ENCODE measurements at places on chromosomes 7 and 10. TPM values are rescaled to one million over a fixed set of nuclear protein-coding genes. Genes with fewer than 3 reads are reported as not detected.

Gene HABP2
- total RNA-seq: 0.08 TPM

Gene TRAPPC14
- total RNA-seq: 26.5 TPM

Gene GPR26
- total RNA-seq: not detected

Gene GNGT1
- not detected for total RNA-seq

Gene STOX1
- total RNA-seq: 0.21 TPM

Gene COL17A1
- 3.7 TPM for total RNA-seq

Gene MALRD1
- total RNA-seq: 0.11 TPM

Gene TBX20
- total RNA-seq: 2.2 TPM

Gene OR9A2
- total RNA-seq: not detected

Gene PRSS1
- not detected for total RNA-seq

Gene NRG3
- 0.16 TPM for total RNA-seq

Gene SLC35B4
- total RNA-seq: 43.0 TPM

Gene TMEM196
- not detected for total RNA-seq

Gene IL2RA
- not detected for total RNA-seq

Gene HPSE2
- not detected for total RNA-seq

Gene OR13A1
- not detected for total RNA-seq

Gene CPVL
- total RNA-seq: 12.3 TPM

Gene SDK1
- total RNA-seq: 5.0 TPM

Gene PTF1A
- not detected for total RNA-seq

Gene TET1
- 1.3 TPM for total RNA-seq

Gene AZGP1
- 24.6 TPM for total RNA-seq

Gene RAPGEF5
- total RNA-seq: 6.5 TPM

Gene NOC3L
- total RNA-seq: 48.7 TPM

Gene BMPER
- total RNA-seq: 0.37 TPM

Gene DGKI
- total RNA-seq: under 0.01 TPM

Gene ACTR3C
- total RNA-seq: not detected

Gene SUGCT
- total RNA-seq: 5.6 TPM

Gene CRHR2
- total RNA-seq: not detected

Gene INTS1
- 95.2 TPM for total RNA-seq

Gene CACNB2
- total RNA-seq: 0.13 TPM

Gene SMKR1
- 3.6 TPM for total RNA-seq

Gene NPC1L1
- 0.03 TPM for total RNA-seq

Gene SPAM1
- not detected for total RNA-seq

Gene GPER1
- total RNA-seq: 0.30 TPM

Gene HECTD2
- total RNA-seq: 3.2 TPM

Gene CCDC7
- 1.9 TPM for total RNA-seq

Gene SERPINE1
- total RNA-seq: 1.4 TPM

Gene TFR2
- total RNA-seq: 0.04 TPM

Gene EGFR
- 12.6 TPM for total RNA-seq

Gene FAM171A1
- 9.5 TPM for total RNA-seq

Gene CCDC172
- not detected for total RNA-seq

Gene PARP12
- total RNA-seq: 21.7 TPM

Gene CDK1
- 64.7 TPM for total RNA-seq

Gene TMEM209
- 24.3 TPM for total RNA-seq

Gene PNLIP
- total RNA-seq: not detected

Gene ENTPD1
- 0.08 TPM for total RNA-seq

Gene SLC25A13
- total RNA-seq: 22.8 TPM

Gene WBP1L
- 16.1 TPM for total RNA-seq

Gene PCLO
- 5.9 TPM for total RNA-seq

Gene ACBD7
- 5.7 TPM for total RNA-seq

Gene RBM28
- total RNA-seq: 73.9 TPM
